ENCODE measurements at places on chromosomes 5 and 9.
A peak's percentile ranks its signal among the peaks of the same experiment; 100 is the strongest.

GRCh38 chr9:89725271-89725670 lies 120.5 kb downstream of the GADD45G start:
- no peak for DNase-seq

DNA sequence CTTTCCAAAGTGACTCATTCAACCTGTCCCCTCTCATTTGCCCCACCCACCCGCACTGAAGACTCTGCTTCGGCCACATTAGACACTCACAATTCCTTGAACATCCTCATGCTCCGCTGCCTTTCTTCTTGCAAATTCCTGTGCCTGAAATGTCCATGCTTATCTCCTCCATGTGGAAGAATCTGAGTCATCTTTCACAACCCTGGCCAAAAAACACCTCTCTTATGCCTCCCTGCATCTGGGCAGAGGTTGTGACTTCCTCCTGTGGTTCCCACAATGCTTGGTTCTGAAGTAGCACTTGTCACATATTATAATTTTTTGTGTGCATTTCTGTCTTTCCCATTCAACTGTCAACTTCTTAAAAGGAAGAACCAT lies 238.6 kb downstream of the ENC1 start:
- DNase-seq: no peak

- DNase-seq: no peak
Measured at GRCh38 chr5:14424011-14424685, 157.4 kb upstream of the OTULINL start.

- DNase-seq: no peak
Measured at GRCh38 chr5:155015239-155015638, 1.7 kb downstream of the KIF4B start.

DNA sequence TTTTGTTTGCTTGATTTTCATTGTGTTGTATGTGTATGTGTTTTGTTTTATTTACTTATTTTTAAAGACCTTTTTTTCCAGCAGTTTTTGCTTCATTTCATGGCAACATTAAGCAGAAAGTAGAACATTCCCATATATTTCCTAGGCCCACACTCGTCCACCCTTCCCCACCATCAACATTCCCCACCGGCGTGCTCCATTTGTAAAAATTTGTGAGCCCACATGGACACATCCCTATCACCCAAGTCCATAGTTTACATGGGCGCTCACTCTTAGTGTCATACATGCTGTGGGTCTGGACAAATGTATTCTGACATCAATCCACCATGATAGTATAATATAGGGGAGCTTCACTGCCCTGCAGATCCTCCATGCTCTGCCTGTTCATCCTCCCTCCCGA lies 133.8 kb downstream of the ADAMTS16 start:
- DNase-seq: no peak

DNA sequence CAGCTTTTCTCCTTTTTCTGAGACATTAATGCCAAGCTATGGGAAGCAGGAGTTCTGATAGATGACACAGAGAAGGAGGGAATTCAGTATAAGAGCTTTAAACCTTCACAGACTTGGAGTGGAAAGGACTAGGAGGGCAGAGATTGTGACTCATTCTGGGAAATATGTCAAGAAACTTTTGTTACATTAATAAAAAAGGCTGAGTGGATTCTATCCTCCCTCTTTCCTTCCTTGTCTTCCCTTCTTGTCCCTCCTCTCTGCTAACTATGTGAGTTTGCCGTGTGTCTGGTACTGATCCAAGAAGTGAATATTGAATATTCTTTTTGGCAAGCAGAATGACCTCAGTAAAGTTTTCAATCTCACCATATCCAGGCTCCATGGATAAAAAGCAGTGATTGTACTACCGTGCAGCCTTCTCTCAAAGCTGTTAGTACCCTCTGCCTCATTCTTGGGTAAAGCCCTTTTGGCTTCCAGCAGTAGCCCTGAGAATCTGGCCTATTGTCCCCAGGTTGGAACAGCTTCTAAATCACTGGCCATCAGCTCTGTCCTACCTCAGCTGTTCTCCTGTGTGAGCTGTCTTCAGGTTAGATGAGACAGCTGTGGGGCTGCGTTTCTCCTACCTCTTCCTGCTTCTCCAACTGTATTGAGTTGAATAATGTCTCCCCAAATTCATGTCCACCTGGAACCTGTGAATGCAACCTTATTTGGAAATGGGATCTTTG lies 73.9 kb downstream of the ATG10 start:
- DNase-seq: no peak

- DNase-seq: peak; percentile 18
Measured at GRCh38 chr5:141003791-141004611, 37.7 kb downstream of the PCDHAC2 start.

GRCh38 chr5:90638878-90639277 lies 80.3 kb downstream of the ADGRV1 start:
- no peak for DNase-seq

GRCh38 chr5:133905424-133905823 lies 63.0 kb downstream of the C5orf15 start:
- DNase-seq: no peak

DNA sequence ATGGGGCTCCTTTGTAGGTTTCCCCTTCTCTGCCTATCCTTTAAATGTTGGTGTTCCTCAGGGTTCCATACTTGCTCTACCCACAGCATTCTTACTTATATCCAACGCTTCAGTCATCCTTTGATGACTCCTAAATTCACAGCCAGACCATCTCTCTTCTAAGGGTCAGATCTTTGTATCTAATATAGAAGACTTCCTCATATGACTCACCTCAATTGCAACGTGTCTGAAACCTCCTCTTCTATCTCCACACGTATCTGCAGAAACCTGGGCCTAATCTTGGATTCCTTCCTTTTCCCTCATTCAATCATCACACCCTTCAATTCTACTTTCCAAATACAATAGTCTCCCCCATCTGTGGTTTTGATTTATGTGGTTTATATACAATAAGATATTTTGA lies 68.3 kb downstream of the HMGCR start:
- DNase-seq: no peak

GRCh38 chr9:104256031-104256695 lies 162.1 kb downstream of the SMC2 start:
- no peak for DNase-seq

DNA sequence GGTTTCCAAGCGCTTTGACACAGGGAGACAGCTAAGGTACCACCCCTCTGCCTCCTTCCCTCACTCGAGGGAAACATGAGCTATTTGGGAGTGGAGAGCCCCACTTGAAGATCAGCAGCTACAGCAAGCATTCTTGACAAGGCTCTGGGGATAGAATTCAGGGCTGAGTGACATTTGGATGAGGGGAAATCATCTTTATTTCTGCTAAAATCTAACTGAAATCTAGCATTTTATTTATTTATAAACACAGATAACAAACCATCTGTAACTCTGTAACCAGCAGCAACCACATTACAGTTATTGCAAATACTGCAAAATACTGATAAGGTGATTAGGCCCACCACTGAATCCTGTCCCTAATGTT lies 22.4 kb downstream of the RNF130 start:
- no peak for DNase-seq

- no peak for DNase-seq
Measured at GRCh38 chr5:109652096-109652495, 37.6 kb upstream of the MAN2A1 start.

- DNase-seq: no peak
Measured at GRCh38 chr5:168307925-168308584, 16.6 kb downstream of the WWC1 start.

DNA sequence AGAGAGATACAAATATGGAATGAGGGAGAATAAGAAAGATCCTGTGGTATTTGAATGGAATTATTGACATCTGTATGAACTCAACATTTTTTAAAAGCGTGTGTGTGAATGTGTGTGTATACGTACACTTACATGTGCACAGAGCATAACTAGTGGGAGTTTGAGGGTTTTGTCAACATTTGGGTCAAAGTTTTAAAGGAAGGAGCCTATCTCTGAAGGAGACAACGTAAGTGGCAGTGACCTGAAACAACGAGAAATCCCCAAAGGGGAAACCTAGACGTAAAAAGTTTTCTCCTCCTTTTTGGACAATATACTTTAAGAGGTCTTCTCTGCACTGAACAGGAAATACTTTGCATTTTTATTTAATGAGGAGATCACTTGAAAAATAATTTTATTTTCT lies 40.2 kb upstream of the DTWD2 start:
- no peak for DNase-seq

GRCh38 chr9:126642839-126643238 lies 29.1 kb downstream of the LMX1B start:
- DNase-seq: no peak

- DNase-seq: no peak
Measured at GRCh38 chr9:137604345-137605086, 970 bp upstream of the ARRDC1 start.

- DNase-seq: no peak
Measured at GRCh38 chr5:83496626-83497025, 25.1 kb downstream of the VCAN start.

DNA sequence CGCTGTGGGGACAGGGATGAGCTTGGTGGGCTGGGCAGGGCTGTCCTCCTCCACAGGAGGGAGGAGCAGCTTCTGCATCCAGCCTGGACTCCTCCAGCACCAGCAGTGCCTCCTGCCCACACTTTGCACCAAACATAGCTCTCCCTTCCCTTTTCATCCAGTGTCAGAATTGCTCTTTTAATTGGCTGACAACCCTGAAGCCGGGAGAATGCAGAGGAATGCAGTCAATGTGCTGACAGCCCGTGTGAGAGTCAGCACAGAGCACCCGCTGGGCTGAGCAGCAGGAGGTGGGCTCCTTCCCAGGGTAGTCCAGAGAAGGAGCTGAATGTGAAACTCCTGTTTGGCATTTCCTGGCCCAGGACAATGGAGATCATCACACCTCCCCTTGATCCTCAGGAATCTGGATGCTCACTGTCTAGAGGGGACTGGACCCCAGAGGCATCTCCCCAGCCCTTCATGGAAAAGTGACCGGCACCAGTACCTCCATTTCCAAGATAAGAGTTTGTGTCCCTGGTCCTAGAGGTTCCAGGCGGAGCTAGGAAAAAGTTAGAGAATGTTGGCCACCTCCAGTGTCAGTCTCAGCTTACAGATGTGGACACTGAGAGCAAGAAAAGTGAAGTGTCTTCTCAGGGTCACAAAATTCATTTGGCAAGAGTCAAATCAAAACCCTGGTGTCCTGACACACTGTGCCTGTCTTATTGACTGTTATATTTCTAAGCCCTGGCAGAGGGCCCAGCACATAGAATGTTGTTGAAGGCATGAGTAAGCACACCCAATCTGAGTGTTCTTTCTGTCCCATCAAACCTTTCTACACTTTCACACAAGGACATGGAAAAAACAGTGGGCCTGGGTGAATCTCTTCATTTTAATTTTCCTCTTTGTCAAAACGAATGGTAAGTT lies 202.1 kb downstream of the SNX18 start:
- no peak for DNase-seq

DNA sequence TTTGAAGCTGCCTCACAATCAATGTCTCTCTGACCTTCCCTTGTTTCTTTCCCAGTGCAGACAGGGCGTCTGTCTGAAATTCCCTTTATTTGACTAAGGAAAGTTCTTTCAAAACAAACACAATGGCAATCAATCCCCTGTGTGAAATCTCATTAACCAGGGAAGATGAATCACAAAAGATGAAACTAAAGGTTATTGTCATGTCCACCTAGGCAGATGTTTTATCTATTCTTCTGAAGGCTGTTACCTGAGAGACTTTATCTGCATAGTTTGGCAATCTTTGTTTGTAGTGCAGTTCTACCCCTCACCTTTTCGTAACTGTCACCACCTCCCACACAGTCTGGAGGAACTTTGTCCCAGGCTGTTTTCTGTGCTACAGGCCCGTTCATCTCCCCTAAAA lies 217.5 kb upstream of the RIOK2 start:
- no peak for DNase-seq

- no peak for DNase-seq
Measured at GRCh38 chr5:150129813-150130492, 25.7 kb downstream of the PDGFRB start.

DNA sequence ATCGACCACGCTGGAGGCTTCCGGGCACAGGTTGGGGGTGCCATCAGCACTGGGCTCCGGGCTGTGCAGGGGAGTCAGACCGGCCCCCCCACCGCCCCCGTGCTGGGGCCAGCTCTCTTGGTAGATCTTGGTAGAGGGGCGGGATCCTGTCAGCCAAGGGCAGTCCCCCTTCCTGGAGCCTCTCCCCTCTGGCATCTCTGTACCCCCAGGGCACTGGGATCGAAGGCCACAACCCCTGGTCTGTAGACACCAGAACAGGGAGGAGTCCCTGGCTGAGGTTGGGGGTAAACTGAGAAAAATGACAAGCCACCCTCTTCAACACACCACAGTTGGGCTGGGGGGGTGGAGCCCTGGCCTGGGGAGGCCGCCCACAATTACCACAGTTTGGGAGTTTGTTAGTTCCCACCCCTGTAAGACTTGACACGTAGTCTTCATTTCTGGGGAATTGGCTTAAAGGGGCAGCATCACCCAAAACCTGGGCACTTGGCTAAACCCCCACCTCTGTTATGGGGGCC lies 882 bp downstream of the CERCAM start:
- no peak for DNase-seq

- DNase-seq: peak; percentile 31
Measured at GRCh38 chr9:106019039-106019680, 324.8 kb downstream of the TMEM38B start.

DNA sequence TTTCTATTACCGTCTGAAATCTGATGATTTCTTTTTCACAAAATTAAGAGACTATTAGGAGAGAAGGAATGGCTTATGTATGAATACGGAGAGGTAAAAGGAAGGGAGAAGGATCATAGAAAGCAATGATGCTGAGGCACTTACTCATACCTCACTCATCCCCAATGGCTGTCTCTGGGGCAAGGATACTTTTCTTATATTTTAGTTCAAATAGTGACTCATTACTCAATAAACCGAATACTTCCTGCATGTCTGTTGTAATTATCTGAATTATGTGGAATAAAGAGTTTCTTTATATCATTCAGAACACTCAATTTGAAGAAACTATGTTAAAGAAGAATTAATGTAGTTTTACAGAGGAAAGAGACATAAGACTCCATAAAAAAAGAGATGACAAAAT lies 284.5 kb upstream of the NUDT12 start:
- DNase-seq: no peak

- DNase-seq: no peak
Measured at GRCh38 chr5:147734894-147735293, 47.6 kb downstream of the JAKMIP2 start.

DNA sequence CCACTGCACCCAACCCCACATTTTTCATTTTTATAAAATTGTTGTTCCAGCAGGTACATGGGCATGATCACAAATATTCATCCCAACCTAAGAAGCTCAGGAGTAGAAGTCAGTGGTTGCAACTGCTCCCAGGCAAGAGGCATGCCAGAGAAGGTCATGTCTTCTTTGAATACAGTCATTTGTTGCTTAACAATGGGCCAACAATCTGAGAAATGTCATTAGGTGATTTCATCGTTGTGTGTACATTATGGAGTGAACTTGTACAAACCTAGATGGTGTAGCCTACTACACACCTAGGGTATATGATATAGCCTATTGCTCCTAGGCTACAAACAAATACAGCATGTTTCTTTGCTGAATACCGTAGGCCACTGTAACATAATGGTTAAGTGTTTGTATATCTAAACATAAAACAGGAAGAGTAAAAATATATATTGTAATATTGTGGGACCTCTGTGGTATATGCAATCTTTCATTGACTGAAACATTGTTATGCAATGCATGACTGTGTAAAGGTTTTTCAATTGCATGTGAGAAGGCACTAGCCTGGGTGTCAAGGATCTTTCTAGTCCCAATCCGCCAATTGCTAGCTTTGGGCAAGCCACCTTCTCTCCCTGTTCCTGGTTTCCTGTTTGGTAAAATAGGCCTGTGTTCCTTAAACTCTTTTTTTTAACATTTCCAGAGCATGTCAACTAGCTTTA lies 27.6 kb downstream of the ATP10B start:
- DNase-seq: no peak

- DNase-seq: no peak
Measured at GRCh38 chr5:130605234-130605633, 559.8 kb downstream of the HINT1 start.

Measured in NCI-H1092 (cell line).